ENCODE measurements at places on chromosomes 5 and 9. TPM values are rescaled to one million over a fixed set of nuclear protein-coding genes. Genes with fewer than 3 reads are reported as not detected.

Gene C9orf43
- 0.77 TPM for total RNA-seq

Gene PDE6A
- total RNA-seq: not detected

Gene PDGFRB
- total RNA-seq: 15.3 TPM

Gene ITGA2
- total RNA-seq: 1.7 TPM

Gene FBLL1
- 5.9 TPM for total RNA-seq

Gene FNIP1
- total RNA-seq: 24.9 TPM

Gene SPOUT1
- 66.8 TPM for total RNA-seq

DNA sequence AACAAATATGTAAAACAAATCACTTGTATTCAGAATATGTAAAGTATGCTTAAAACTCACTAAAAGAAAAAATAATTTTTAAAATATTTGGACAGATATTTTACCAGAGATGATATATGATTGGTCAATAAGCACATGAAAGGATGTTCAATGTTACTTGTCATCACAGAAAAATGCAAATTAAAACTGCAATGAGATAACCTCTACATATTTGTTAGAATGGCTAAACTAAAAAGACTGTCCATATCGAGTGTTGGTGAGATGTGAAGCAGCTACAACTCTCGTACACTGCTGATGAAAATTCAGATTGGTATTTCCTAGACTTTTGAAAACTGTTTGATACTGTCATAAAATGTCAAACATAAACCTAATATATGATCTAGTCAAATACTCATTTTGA lies 685.1 kb downstream of the DTWD2 start:
- H3K4me3 ChIP-seq: no peak overlapping the region
- H3K27ac ChIP-seq: no peak overlapping the region
- H3K36me3 ChIP-seq: no peaks in the 10 kb centered on the region

DNA sequence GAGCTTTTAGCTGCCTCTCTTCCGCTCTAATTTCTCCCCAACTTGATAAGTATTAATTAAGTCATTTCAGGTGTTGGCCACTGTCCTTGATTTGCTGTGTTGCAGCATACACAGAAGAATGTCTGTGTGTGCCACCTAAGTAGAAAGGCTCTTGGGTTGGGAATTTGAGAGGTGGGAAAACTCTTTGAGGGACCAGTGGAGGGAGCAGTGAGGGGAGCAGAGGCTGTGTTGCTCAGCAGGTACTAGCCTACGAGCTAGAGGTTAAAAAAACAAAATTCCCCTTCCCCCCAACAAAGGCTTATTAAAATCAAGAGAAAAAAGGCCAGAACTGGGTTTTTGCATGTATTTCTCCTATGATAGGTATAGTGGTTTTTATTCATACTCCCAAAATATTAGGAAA lies 20.9 kb downstream of the RPS23 start:
- no peaks in the 10 kb centered on the region for H3K27me3 ChIP-seq
- H3K4me3 ChIP-seq: no peak overlapping the region
- no peak for DNase-seq

GRCh38 chr9:16501141-16501540 lies 369.3 kb downstream of the BNC2 start:
- H3K4me1 ChIP-seq: peaks cover 5% of the 10 kb centered on the region
- H3K4me3 ChIP-seq: no peak overlapping the region
- H3K27me3 ChIP-seq: no peaks in the 10 kb centered on the region
- no peak for DNase-seq

- H3K27me3 ChIP-seq: no peaks in the 10 kb centered on the region
- H3K4me1 ChIP-seq: peaks cover 5% of the 10 kb centered on the region
- no peak overlapping the region for H3K27ac ChIP-seq
These were observed 367.4 kb downstream of the KIAA0825 start for GRCh38 chr5:94250985-94251384.

DNA sequence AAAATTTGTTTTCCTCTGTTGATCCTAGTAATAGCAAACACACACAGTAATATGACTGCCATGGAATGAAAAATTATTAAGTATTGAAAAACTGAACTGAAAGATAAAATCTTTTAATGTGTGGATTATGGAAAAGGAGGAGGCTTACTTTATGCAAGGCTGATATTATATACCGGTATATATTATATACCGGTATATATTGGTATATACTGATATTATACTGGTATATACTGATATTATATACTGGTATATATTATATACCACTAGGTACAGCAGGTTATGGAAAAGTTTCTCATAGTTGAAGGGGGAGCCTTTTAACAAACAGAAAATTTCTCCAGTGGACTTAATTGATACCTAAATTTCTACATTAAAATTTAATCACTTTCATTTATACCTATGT lies 181.4 kb downstream of the SH3GL2 start:
- no peak overlapping the region for H3K4me3 ChIP-seq
- no peaks in the 10 kb centered on the region for H3K36me3 ChIP-seq
- no peaks in the 10 kb centered on the region for H3K4me1 ChIP-seq
- H3K27ac ChIP-seq: no peak overlapping the region
- no peak for DNase-seq
- H3K27me3 ChIP-seq: no peaks in the 10 kb centered on the region

GRCh38 chr9:77521091-77521490 lies 127.0 kb downstream of the GNA14 start:
- H3K27ac ChIP-seq: no peak overlapping the region
- H3K4me3 ChIP-seq: no peak overlapping the region
- no peaks in the 10 kb centered on the region for H3K27me3 ChIP-seq
- H3K36me3 ChIP-seq: no peaks in the 10 kb centered on the region
- no peak for DNase-seq
- no peaks in the 10 kb centered on the region for H3K4me1 ChIP-seq

DNA sequence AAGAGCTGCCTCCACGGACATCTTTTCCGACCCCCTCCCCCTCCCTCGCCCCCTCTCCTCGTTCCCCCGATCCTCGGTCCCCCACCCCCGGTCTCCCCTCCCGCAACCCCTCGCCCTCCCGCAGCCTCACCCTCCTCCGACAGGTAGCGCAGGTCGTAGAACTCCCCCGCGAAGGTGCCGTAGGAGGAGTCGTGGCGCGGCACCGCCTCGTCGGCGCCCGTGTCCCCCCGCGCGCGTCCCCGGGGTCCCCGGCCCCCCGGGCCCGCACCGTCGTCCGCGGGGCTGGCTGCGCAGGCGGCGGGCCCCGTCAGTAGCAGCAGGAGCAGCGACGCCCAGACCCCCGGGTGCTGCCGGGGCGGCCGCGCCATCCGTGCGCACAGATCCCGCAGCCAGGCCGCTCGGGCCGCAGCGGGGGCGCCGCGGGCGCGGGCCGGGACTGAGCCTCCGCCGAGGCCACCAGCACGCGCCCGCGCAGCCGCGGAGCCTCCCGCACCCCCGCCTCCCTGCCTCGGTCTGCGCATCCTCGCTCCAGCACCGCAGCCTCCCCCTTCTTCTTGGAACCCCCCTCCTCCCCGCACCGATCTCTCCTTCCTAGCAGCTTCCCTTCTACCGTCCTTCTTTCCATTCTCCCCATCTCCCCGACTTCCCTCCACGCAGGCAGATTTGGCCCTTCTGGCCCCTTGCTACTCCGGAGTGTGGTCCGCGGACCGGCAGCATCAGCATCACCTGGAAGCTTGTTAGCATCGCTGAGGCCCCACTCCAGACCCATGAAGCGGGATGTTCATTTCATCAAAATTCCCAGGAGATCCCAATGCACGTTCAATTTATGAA lies at the start of gene FRRS1L:
Gene FRRS1L (minus strand): TSS at position 479 of the 831 bp plus-strand sequence. CDS start 111 bp downstream, at position 368.
- DNase-seq: peak; percentile 20
- peaks cover 6% of the 10 kb centered on the region for H3K36me3 ChIP-seq
- no peak within 1 kb of the TSS for H3K27ac ChIP-seq
- peaks cover 93% of the 10 kb centered on the region for H3K27me3 ChIP-seq
- peak within 1 kb of the TSS; percentile 83 for H3K4me3 ChIP-seq

- DNase-seq: no peak
- no peak overlapping the region for H3K4me3 ChIP-seq
- no peaks in the 10 kb centered on the region for H3K4me1 ChIP-seq
- H3K27ac ChIP-seq: no peak overlapping the region
- peaks cover 3% of the 10 kb centered on the region for H3K36me3 ChIP-seq
- no peaks in the 10 kb centered on the region for H3K27me3 ChIP-seq
These were observed 9.9 kb downstream of the CLPTM1L start for GRCh38 chr5:1334831-1335539.

- peaks cover 2% of the 10 kb centered on the region for H3K27me3 ChIP-seq
- no peak for DNase-seq
- H3K27ac ChIP-seq: no peak overlapping the region
- H3K4me1 ChIP-seq: peaks cover 5% of the 10 kb centered on the region
These were observed 64.2 kb upstream of the PRSS3 start for GRCh38 chr9:33731142-33731541.

DNA sequence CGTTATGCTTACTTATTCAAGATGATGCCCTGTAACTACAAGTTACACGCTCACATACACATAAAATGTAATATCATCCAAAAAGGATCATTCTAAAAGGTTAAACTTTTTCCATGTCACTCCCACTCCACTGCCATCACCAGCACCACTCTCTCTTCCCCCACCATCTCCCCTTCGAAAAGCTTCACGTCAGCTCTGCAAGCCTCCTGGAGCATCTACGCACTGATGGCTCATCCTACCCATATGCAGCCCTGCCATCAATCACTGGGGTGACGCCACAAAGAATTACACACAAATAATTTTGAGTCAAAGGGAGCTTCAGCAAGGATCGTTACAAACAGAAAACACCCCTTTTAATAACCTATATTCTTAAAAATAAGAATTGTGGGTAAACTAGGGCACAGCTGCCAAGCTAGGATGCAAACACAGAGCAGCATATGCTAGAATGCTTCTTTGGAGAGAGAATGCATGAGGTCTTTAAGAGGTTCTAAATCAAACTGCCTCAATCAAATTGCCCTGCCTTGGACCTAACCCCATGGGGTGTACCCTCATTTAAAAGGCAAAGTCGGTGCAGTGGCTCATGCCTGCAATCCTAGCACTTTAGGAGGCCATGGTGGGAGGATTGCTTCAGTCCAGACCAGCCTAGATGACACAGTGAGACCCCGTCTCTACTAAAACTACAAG lies 56.1 kb downstream of the SHB start:
- H3K4me1 ChIP-seq: peaks cover 48% of the 10 kb centered on the region
- H3K4me3 ChIP-seq: no peak overlapping the region
- no peak overlapping the region for H3K27ac ChIP-seq
- DNase-seq: no peak

DNA sequence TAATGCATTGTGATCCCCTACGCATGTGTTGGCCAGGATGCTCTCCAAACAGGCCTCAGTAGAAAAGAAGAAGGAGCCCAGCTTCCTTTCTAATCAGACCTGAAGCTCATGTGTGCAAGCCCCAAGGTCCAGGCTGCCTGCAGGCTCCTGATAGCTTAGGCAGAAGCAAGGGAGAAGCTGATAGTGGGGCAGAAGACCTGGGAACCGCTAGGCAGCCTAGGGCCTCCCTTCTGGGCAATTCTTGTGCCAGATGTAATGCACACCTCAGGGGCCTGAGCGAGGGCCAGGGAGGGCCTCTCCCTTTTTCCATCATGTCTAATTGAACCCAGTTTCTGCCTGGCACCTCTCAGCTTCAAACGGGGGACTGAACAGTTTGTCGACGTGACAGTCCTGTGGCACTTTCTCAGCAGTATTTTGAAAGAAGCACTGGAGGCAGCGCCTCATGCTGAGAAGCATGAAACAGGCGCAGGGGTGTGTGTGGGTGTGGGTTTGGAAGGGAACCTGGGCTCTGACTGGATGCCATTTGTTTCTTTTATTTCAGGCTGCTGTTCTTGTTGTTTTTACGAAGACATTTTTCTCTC lies 212.8 kb downstream of the PIK3R1 start:
- no peak overlapping the region for H3K4me3 ChIP-seq
- H3K4me1 ChIP-seq: peaks cover 17% of the 10 kb centered on the region
- H3K27me3 ChIP-seq: no peaks in the 10 kb centered on the region
- DNase-seq: no peak
- peak overlapping the region; percentile 69 for H3K27ac ChIP-seq

DNA sequence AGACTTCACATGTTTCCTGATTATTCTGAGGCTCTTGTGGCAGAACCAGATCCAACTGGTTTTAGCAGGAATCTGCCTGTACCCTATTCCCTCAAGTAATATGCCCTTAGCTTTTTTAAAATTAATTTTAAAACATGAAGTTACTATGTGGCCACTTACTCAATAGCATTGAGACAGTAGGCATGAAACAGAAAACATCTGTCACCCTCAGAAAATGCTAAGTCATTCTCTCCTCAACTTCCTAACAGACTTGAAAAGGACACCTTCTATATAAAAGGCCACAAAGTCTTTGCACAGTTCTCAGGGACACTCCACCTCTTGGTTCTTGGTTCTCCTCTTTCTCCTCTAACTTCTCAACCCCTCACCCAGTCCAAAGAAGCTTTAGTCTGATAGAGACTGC lies 277.8 kb downstream of the RAB3C start:
- H3K27me3 ChIP-seq: no peaks in the 10 kb centered on the region
- no peak overlapping the region for H3K4me3 ChIP-seq
- H3K4me1 ChIP-seq: no peaks in the 10 kb centered on the region
- no peak overlapping the region for H3K27ac ChIP-seq
- DNase-seq: no peak

GRCh38 chr5:101782352-101783103 lies 513.6 kb downstream of the SLCO4C1 start:
- peak overlapping the region; percentile 0 for H3K4me3 ChIP-seq
- no peaks in the 10 kb centered on the region for H3K36me3 ChIP-seq
- no peak for DNase-seq
- H3K27me3 ChIP-seq: peaks cover 92% of the 10 kb centered on the region
- no peak overlapping the region for H3K27ac ChIP-seq
- peaks cover 19% of the 10 kb centered on the region for H3K4me1 ChIP-seq

- no peak for DNase-seq
- no peak overlapping the region for H3K27ac ChIP-seq
- no peaks in the 10 kb centered on the region for H3K36me3 ChIP-seq
- no peak overlapping the region for H3K4me3 ChIP-seq
- peaks cover 9% of the 10 kb centered on the region for H3K4me1 ChIP-seq
- no peaks in the 10 kb centered on the region for H3K27me3 ChIP-seq
These were observed 48.4 kb upstream of the SNAPC3 start for GRCh38 chr9:15374310-15374709.

- no peak overlapping the region for H3K4me3 ChIP-seq
- peaks cover 25% of the 10 kb centered on the region for H3K4me1 ChIP-seq
- no peak overlapping the region for H3K27ac ChIP-seq
These were observed 12.8 kb upstream of the LCP2 start for GRCh38 chr5:170310256-170310926.

GRCh38 chr9:34374905-34375552 lies 1.7 kb downstream of the MYORG start:
- H3K4me1 ChIP-seq: peaks cover 24% of the 10 kb centered on the region
- peak overlapping the region; percentile 81 for H3K4me3 ChIP-seq
- H3K27me3 ChIP-seq: peaks cover 50% of the 10 kb centered on the region
- H3K36me3 ChIP-seq: peaks cover 9% of the 10 kb centered on the region
